ENCODE measurements at places on chromosomes 12 and 14.

- DNase-seq, result no peak
These were observed 439.8 kb upstream of the OR4E1 start for GRCh38 chr14:22113401-22113800.

GRCh38 chr12:66500091-66500490 lies 178.8 kb downstream of the GRIP1 start:
- no peak for DNase-seq

- no peak for DNase-seq
These were observed 29.1 kb upstream of the ZNF641 start for GRCh38 chr12:48379794-48380193.

DNA sequence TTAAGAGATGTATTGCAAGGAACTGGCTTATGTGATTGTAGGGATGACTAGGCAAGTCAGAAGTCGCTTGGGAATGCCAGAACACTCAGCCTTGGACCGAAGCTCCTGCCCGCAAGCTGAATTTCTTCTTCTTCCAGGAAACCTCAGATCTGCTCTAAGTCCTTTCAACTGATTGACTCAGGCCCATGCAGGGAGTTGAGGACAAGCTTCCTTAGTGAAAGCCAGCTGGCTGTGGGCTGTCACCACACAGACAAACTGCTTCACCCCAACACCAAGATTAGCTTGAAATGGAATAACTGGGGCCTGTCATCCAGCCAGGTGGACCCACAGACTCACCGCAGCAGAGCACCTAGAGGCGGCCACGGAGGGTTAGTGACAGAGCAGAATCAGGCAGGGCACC lies 24.7 kb downstream of the BDKRB2 start:
- DNase-seq, result no peak

GRCh38 chr12:52020539-52021336 lies 14.0 kb downstream of the TAMALIN start:
- no peak for DNase-seq

DNA sequence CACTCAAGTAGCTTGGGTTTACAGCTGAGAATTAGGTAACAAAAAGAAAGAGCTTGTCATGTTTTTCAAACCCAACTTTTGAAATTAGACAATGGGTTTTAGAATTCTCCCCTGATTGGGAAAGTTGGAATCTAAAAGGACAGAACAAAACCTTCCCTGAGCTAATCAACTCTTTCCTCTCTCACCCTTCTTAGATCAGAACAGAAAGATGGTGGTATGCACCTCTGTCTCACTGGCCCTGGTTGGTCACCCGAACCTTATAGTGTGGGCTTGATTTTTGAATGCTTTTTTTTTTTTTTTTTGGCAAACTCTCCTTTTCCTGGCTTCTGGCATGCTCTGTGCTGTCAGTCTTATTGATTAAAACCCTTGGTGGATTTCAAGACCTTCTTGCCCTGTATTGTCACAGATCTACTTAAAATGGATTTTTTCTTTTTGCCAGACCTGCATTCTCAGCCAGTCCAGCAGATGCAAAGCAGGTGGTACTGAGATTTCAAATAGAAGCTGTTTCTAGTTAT lies 251.1 kb upstream of the RMST start:
- DNase-seq, result no peak

DNA sequence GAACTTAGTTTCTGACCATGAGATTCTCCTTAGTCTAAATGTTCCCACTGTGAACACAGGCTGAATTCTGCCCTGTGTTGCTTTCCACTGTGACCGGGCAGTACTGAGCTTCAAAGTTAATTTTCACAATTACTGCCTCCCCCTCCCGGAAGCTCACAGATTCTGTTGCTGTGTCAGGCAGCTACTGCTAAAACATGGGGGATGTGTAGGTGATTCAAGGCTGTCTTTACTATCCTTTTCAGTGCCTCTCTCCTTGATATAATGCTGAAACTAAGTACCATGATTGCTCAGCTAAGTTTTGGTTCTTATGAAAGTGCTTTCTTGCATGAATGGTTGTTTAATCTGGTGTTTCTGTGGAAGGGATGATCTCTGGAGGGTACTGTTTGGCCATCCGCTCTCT lies 428.3 kb upstream of the NOVA1 start:
- DNase-seq, result no peak

DNA sequence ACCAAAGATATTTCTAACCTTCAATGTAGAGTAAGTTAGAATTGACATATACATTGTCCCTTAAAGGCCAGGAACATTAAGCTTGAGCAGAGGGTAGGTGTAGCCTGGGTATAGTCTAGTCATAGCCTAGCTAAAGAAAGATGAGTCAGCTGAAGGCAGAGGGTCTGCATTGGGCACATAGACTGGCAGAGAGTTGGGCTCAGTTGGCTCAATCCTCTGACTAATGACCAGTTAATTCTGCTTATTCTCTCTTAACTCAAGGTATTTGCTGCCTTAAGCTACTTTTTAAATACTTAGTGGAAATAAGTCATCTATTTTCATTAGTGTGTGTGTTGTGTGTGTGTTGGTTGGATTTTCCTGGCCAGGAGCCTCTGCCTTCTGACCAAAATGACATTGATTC lies 467.1 kb downstream of the RAD51B start:
- DNase-seq, result no peak

- DNase-seq, result no peak
These were observed 282 bp upstream of the IGFBP6 start for GRCh38 chr12:53097207-53097563.

GRCh38 chr14:99513183-99513694 lies 32.0 kb downstream of the CCNK start:
- no peak for DNase-seq

GRCh38 chr12:81727391-81727790 lies 31.8 kb downstream of the PPFIA2 start:
- DNase-seq, result no peak

DNA sequence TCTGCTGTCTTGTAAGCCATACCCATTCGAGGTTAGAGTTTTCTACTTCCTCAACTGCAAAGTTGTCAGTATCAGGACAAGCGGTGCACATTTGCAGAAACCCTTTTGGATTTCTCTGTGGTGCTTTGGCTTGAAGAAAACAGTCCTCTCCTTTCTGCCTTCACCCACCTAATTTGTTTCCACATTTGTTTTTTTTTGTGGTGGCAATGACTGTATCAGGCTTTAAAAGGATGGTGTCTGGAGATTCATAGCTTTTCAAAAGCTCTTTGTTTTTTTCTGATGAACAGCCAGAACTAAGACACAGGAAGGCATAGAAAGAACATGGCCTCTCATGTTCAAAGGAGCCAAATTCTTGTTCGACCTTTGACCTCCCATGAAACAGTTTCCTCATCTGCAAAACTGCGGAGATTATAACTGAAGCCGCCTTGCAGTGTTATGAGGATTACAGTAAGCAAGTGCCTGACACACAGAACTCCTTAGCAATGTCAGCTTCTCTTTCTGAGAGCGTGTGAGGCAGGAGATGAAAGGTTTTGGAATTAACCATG lies 270.6 kb upstream of the TBX3 start:
- DNase-seq, result no peak

GRCh38 chr14:50573862-50574261 lies 13.9 kb downstream of the ATL1 start:
- no peak for DNase-seq

DNA sequence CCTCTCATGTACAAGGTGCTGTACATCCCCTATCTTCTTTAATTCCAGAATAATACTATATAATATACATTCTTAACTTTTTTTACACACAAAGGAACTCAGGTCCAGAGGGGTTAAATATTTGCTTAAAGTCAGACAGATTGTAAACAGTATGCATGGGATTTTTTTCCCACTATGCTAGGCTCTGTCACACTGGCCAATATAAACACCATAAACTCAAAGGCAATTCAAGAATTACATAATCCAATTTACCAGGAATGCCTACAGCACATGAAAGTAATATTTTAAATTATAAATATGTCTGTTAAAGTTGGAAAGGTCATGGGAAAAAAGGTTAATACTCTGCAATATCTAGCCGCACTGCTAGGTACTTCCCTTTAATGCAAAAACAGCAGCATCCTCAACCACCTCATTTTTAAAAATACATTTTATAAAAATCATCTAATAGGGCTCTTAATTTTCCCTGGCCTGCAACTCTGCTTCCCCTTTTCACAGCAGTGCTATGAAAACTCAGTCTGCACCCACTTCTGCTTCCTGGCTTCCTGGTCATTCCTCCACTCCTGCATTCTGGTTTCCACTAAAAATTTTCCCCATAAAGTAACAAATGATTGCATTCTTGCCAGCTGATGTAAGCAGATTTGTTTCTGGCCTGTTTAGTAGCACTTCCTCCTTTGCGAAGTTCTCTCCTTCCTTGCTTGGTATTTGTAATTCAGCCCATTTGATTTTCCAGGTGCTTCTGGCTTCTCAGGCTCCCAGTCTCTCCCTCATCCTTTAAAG lies 128.1 kb downstream of the ITPR2 start:
- no peak for DNase-seq

- no peak for DNase-seq
These were observed 220.6 kb upstream of the HMGA2 start for GRCh38 chr12:65603438-65604351.

DNA sequence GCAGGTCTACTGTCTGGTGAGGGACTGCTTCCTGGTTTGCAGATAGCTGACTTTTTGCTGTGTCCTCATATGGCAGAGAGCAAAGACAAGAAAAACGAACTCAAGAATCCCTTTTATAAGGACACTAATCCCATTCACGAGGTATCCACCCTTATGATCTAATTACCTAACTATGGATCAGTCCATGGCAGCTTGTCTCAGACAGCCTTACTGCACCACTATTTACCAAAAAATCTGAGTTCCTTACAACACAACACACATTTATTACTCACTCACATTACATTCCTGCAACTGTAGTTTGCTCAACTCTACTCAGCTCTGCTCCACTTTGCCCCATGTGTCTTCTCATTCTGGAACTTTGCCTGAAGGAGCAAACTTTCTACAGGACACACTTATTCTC lies 10.1 kb upstream of the SLC6A15 start:
- no peak for DNase-seq

DNA sequence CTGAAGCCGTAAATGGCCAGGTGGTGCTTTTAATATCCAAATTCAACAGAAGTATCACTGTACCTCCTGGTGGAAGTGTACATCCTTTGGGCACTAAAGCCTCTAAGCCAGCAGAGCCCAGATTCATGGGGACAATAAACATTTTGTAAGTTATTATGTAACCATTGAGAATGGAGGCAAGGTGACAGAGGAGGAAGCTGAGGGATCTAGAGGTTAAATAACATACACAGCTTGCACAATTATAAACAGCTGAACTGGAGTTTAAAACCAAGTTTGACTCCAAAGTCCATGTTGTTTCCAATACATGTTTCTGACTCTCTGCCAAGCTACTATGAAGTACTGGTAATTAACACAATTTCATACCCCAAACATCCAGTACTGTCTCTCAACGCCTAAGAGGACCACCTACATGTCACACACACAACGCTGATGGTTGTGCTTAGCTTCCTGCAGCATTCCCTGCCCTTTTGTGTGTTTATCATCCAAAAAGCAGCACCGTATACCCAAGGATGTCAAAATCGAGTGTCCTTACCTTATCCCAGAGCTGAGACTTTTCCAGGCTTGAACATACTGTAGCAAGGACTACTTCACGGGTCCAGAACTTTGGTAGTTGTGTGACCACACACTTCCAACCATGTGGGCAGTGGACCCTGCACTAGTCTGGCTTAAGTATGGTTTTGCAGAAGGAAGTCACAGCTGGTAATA lies 41.3 kb downstream of the EGLN3 start:
- no peak for DNase-seq

GRCh38 chr12:29283969-29284700 lies 96.8 kb downstream of the ERGIC2 start:
- no peak for DNase-seq

GRCh38 chr14:49865431-49865859 lies 12.9 kb upstream of the NEMF start:
- DNase-seq, result no peak

- no peak for DNase-seq
These were observed 55.0 kb downstream of the ANAPC7 start for GRCh38 chr12:110348431-110349059.

DNA sequence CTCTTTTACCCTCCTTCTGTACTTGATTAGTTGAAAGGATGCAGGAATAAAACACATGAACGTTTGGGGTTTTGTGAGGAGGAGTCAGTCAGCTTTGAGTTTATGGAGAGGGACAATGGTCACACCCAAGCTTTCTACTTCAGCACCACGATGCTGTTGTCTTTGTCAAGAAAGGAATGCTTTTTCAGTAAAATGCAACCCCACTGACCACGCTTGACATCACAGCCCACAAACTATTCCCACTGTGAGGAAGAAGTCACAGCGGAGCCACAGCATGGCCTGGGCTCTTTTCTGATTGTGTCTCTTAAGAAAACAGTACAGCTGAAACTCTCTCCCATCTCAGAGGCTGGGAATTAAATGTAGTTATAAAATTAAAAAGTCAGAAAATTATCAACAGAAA lies 135.2 kb downstream of the APAF1 start:
- DNase-seq, result no peak

- DNase-seq, result no peak
These were observed at the start of gene SOX5 for GRCh38 chr12:23949348-23950209. TSS of gene SOX5 (minus strand) at chr12:23949670. CDS start at chr12:23949601, 69 bp downstream.

DNA sequence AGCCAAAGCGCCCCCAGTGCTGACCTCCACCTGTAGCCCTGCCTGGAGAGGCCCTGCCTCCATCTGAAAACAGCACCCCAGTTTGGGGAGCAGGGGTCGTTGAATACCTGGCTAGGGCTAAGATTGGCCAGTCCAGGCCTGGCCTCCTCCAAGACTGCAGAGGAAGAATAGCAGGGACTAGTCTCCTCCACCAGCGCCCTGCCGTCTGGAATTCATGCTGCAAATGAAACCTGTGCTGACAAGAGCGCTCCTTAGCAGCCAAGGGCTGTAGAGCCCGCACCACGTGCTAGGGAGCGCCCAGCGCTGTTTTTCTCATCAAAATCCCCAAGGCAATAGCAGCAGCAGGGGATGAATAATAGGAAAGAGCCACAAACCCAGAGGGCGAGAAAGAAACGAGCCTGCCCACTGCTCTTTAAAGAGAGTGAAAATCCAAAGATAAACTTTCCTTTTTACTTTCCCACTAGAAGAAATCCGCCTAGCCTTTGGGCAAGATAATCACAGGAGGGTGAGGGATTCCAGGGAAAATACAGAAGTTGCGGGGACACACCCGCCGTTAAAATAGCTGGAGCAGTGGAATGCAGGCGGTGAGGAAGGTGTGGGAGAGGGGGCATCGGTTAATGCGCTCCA lies 3.3 kb downstream of the COL2A1 start:
- DNase-seq, result no peak

DNA sequence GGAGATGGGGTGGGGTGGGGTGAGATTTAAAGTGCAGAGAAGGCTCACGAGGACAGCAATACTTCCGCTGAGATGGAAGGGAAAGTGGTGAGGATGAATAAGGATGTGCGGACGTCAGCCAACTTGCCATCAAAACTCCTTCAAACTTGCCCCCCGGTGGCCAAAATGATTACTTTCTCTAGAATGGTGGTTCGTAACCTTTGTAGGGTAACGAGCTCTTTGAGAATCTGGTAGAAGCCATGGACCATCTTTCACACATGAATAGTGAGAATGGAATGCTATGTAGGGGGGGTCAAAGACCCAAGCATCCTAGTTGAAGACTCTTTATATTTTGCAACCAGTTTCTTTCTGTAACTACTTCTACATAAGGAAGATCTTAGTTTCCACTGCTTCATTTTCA lies 245.9 kb upstream of the DDHD1 start:
- no peak for DNase-seq

GRCh38 chr14:94282991-94283723 lies 9.9 kb downstream of the SERPINA10 start:
- no peak for DNase-seq

GRCh38 chr12:16553457-16553856 lies 52.5 kb downstream of the LMO3 start:
- no peak for DNase-seq
